ENCODE measurements at places on chromosomes 4 and X. TPM values are rescaled to one million over a fixed set of nuclear protein-coding genes. Genes with fewer than 3 reads are reported as not detected.

The SPINK2 gene
- not detected for total RNA-seq

The NSDHL gene
- total RNA-seq: 36.3 TPM

The MAMLD1 gene
- total RNA-seq: 5.6 TPM

The NLRP2B gene
- 0.31 TPM for total RNA-seq

The ITIH6 gene
- total RNA-seq: not detected

The SPANXN3 gene
- not detected for total RNA-seq

The PRR32 gene
- total RNA-seq: not detected

The FAAH2 gene
- 9.4 TPM for total RNA-seq

The PACRGL gene
- total RNA-seq: 62.3 TPM

The CORIN gene
- 0.31 TPM for total RNA-seq

The OR13H1 gene
- not detected for total RNA-seq

The UBA6 gene
- 148 TPM for total RNA-seq

The PAK3 gene
- 105 TPM for total RNA-seq

The PSAPL1 gene
- total RNA-seq: not detected

The MAGED4 gene
- 127 TPM for total RNA-seq

The LRP2BP gene
- 13.5 TPM for total RNA-seq

The SOD3 gene
- not detected for total RNA-seq

The PRRG3 gene
- total RNA-seq: 15.0 TPM

The NALF2 gene
- total RNA-seq: 3.4 TPM

The TMPRSS11F gene
- total RNA-seq: not detected

The PROM1 gene
- 91.1 TPM for total RNA-seq

The CPEB2 gene
- total RNA-seq: 34.1 TPM

The ANKRD17 gene
- 124 TPM for total RNA-seq

The SUPT20HL2 gene
- not detected for total RNA-seq

The GBA3 gene
- total RNA-seq: not detected

The CFAP99 gene
- not detected for total RNA-seq

The FAM156B gene
- 30.7 TPM for total RNA-seq

The FATE1 gene
- total RNA-seq: not detected

The TLR8 gene
- 0.31 TPM for total RNA-seq

The BRS3 gene
- total RNA-seq: not detected

The ABLIM2 gene
- total RNA-seq: 22.2 TPM

The PRDM8 gene
- 34.1 TPM for total RNA-seq

The TGIF2LX gene
- not detected for total RNA-seq

The CDS1 gene
- 6.3 TPM for total RNA-seq

The RASL11B gene
- total RNA-seq: 20.3 TPM

The HTRA3 gene
- total RNA-seq: 1.3 TPM

The AREG gene
- not detected for total RNA-seq

The CSN1S1 gene
- total RNA-seq: not detected

The PCDH7 gene
- 126 TPM for total RNA-seq

The MAD2L1 gene
- total RNA-seq: 9.4 TPM

The RAI2 gene
- 5.6 TPM for total RNA-seq

The TCEAL7 gene
- 41.0 TPM for total RNA-seq

The CT83 gene
- not detected for total RNA-seq

The ELF2 gene
- 143 TPM for total RNA-seq

The CXCL13 gene
- total RNA-seq: not detected

The INPP4B gene
- total RNA-seq: 5.9 TPM

The MSANTD1 gene
- 11.0 TPM for total RNA-seq

The PPP1R2C gene
- not detected for total RNA-seq
